ENCODE measurements at places on chromosomes 5 and 9. TPM values are rescaled to one million over a fixed set of nuclear protein-coding genes. Genes with fewer than 3 reads are reported as not detected.

The DRD1 gene
- total RNA-seq, result 2.4 TPM

The HK3 gene
- total RNA-seq, result 4.6 TPM

The SH3TC2 gene
- total RNA-seq, result 5.8 TPM

The RMRP gene
- 12,614 TPM for total RNA-seq

Data from umbilical cord (tissue), 2 donors.